ENCODE measurements at places on chromosomes 1 and 21. TPM values are rescaled to one million over a fixed set of nuclear protein-coding genes. Genes with fewer than 3 reads are reported as not detected.

DNA sequence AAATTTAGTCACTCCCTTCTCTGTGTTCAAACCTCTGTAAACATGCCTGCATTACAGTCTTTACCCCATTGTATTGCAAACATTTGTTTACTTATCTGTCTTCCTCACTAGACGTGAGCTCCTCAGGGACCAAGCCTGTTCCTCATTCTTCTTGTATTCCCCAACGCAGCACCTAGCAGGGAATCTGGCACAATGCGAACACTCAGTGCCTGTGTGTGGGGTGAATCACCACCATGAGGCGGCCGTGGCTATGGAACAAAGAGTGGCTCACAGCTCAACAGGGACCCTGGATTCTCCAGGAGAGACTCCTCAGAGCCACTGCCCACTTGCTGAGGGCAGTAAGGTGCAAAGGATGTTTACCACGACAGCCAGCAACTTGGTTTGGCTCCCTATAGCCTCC, 95.9 kb downstream of the DDX20 start:
- H3K36me3 ChIP-seq = no peaks in the 10 kb centered on the region
- H3K27ac ChIP-seq = no peak overlapping the region
- DNase-seq = no peak
- H3K4me3 ChIP-seq = no peak overlapping the region

DNA sequence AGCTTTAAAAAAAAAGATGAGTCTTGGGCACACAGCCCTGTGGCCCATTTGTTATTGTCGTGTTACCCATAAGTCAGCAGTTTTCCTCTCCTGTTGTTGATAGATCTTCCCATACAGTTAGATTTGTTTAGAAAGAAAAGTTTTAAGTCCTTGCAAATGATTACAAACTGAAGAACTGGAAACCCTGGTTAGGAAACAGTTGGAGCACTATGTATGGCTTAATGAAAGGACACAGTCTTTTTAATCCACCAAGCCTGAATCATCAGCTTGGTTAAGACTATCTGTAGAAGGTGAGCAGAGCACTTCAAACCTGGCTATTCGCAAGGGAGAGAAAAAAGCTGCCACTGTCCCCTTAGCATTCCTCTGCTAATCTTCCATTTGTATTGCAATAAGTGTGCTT, 241.0 kb downstream of the DISC1 start:
- no peaks in the 10 kb centered on the region for H3K36me3 ChIP-seq
- peaks cover 13% of the 10 kb centered on the region for H3K4me1 ChIP-seq
- no peaks in the 10 kb centered on the region for H3K27me3 ChIP-seq
- peak; percentile 26 for DNase-seq
- H3K4me3 ChIP-seq = no peak overlapping the region

SPATA17 gene
- total RNA-seq = 13.4 TPM

PACC1 gene
- 7.2 TPM for total RNA-seq

- peak overlapping the region; percentile 28 for H3K27ac ChIP-seq
- DNase-seq = peak; percentile 39
- no peaks in the 10 kb centered on the region for H3K4me1 ChIP-seq
- no peaks in the 10 kb centered on the region for H3K36me3 ChIP-seq
- H3K27me3 ChIP-seq = no peaks in the 10 kb centered on the region
These were observed 3.7 kb upstream of the FABP3 start for GRCh38 chr1:31376375-31377134.

- no peaks in the 10 kb centered on the region for H3K27me3 ChIP-seq
These were observed 25.6 kb downstream of the SLX9 start for GRCh38 chr21:44965251-44966022.

C4BPB gene
- total RNA-seq = 6.5 TPM

- H3K4me3 ChIP-seq = no peak overlapping the region
- DNase-seq = no peak
- peaks cover 18% of the 10 kb centered on the region for H3K4me1 ChIP-seq
- H3K27ac ChIP-seq = peak overlapping the region; percentile 93
These were observed 81.0 kb downstream of the MAN1C1 start for GRCh38 chr1:25697435-25698217.

OR2M3 gene
- total RNA-seq = not detected

DNA sequence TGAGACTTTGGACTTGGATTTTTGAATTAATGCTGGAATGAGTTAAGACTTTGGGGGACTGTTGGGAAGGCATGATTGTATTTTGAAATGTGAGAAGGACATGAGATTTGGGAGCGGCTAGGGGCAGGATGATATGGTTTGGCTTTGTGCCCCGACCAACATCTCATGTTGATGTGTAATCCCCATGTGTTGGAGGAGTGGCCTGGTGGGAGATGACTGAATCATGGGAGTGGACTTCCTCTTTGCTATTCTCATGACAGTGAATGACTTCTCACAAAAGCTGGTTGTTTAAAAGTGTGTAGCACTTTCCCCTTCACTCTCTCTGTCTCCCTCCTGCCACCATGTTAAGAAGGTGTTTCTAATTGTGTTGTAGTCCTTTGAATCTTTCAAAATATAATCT, 9.3 kb upstream of the PHGDH start:
- no peak overlapping the region for H3K4me3 ChIP-seq
- no peak overlapping the region for H3K27ac ChIP-seq
- no peaks in the 10 kb centered on the region for H3K27me3 ChIP-seq
- H3K36me3 ChIP-seq = peaks cover 2% of the 10 kb centered on the region
- DNase-seq = no peak

ANGPTL1 gene
- total RNA-seq = 24.3 TPM

GRCh38 chr1:165763442-165763841, 5.2 kb downstream of the TMCO1 start:
- H3K4me3 ChIP-seq = no peak overlapping the region
- H3K27ac ChIP-seq = no peak overlapping the region
- H3K4me1 ChIP-seq = no peaks in the 10 kb centered on the region
- no peak for DNase-seq

DNA sequence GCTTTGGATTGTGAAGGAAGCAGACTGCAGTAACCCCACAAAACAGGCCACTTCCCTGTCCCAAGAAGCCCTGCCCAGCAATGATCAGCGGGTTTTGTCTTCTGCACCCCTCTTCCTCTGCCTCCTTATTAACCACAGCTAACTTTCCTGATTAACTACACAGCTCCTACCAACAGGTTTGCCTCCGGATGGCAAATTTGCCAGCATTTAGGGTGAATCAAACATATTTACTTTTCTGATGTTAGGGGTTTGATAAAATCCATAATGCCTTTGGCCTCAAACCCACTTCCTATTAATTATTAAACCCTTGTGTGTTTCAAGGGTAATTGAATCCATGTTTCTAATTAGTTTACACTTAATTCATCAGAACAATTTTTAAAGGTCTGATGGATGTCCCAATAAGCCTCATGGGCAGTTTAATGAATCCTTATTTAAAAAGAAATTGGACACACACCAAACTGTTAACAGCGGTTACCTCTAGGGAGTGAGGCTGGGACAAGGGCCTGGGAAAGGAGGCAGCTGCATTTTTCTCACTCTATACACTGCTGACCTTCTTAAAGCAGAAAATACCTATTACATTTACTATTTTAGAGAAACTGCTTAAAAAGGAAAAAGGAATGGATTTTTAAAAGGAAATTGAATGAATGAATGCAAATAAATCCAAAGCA, 91.9 kb downstream of the CSMD2 start:
- no peaks in the 10 kb centered on the region for H3K36me3 ChIP-seq
- no peaks in the 10 kb centered on the region for H3K4me1 ChIP-seq
- no peak overlapping the region for H3K27ac ChIP-seq
- no peak for DNase-seq
- H3K4me3 ChIP-seq = no peak overlapping the region

DNA sequence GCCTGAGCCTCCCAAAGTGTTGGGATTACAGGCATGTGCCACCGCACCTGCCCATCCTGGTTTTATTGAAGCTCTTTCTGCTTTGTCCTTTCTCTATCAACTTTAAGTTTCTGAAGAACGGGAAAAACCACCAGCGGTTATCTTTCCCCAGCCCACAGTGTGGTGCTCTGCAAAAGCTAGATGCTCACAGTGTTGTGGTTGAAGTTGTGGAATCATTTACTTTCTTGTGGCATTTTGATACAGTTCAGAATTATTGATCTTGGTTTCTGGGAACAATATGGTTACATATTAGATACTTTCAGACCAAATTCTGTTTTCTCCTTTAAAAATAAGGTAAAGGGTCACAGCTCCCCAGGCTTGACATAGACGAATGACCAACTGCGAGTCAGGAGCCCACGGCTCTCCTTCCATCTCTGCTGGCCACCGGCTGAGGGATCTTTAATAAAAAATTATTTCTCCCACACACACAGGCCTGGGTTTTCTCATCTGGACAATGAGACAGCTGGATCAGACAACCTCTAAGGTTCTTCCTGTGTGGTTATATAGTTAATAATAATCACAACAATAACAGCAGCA, 385.3 kb downstream of the SETD4 start:
- no peaks in the 10 kb centered on the region for H3K4me1 ChIP-seq
- no peak for DNase-seq
- no peak overlapping the region for H3K4me3 ChIP-seq
- no peak overlapping the region for H3K27ac ChIP-seq

GRCh38 chr1:198888379-198888943, 249.6 kb downstream of the PTPRC start:
- H3K27me3 ChIP-seq = no peaks in the 10 kb centered on the region
- H3K4me1 ChIP-seq = peaks cover 7% of the 10 kb centered on the region
- H3K4me3 ChIP-seq = no peak overlapping the region
- H3K36me3 ChIP-seq = peaks cover 4% of the 10 kb centered on the region

DNA sequence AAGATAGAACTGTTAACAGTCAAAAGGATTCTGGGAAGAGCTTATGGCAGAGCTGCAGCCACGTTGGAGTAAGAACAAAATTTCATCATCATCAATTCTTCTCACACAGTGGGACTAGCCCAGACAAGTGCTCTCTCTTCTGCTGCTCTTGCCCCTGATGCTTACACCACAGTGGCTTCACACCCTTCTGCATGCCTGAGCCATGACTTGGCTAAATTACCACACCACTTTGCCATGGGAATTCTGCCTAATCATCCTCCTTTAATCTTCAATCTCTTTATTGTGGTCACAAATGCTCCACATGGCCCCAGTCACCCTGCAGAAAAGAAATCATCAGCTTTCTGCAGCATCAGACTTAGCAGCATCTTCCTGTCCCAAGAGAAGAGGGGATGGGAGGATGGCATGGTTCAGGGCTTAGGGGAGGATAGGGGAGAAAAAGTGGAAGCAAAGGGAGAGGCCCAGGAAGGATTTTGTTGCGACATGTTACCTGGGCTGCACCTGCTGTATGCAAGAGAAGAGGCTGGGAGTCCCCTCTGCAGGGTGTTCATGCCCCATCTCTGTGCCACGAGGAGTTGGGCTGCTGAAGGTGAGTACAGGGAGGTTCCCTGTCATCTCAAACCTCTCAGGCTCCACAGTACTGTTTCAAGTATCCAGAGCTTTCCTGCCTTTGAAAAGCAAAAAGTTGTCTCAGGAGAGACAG, 9.0 kb upstream of the RPTN start:
- no peak for DNase-seq
- no peaks in the 10 kb centered on the region for H3K36me3 ChIP-seq
- H3K4me3 ChIP-seq = no peak overlapping the region
- H3K4me1 ChIP-seq = no peaks in the 10 kb centered on the region
- no peaks in the 10 kb centered on the region for H3K27me3 ChIP-seq

RGL1 gene
- total RNA-seq = 29.2 TPM

DNA sequence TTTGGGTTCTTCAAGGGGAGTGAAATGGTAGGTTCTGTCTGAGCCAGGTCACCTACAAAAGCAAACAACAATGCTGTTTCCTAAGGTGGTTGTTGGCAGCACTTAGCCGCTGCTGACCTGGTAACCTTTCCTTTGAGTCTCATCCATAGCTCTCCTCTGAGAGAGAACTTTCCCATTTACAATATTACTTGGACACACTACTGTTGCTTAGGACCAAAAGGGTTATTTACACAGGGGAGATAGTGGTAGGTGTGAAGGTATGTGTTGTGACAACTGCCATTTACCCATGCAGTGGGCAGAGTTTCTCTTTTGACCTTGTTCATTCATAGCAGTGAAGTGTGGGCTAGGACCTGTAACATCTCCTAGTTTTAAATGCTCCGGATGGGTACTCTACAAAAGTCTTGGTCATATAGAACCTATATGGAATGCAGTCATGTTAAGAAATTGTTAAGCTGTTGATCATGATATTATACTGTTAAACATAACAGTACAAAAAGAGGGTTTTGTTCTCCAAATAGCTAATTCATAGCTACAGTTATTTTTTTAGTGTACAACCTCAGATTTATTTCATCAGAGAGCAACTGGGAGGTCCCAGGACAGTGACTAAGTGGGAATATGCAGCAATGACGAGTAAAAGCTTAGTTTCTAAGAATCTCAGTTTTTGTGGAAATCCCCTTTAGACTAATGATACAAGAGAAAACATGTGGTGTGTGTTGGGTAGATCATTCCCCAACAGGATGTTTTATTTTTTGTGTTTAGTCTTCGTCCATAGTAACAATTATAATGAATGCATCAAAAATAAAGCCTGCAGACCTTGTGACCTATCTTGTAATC, 219.7 kb downstream of the NFIA start:
- H3K27ac ChIP-seq = peak overlapping the region; percentile 68
- H3K27me3 ChIP-seq = no peaks in the 10 kb centered on the region
- no peak overlapping the region for H3K4me3 ChIP-seq
- peak; percentile 53 for DNase-seq
- peaks cover 1% of the 10 kb centered on the region for H3K4me1 ChIP-seq

- H3K27ac ChIP-seq = peak overlapping the region; percentile 79
- no peak overlapping the region for H3K4me3 ChIP-seq
- H3K4me1 ChIP-seq = peaks cover 16% of the 10 kb centered on the region
- DNase-seq = no peak
- no peaks in the 10 kb centered on the region for H3K36me3 ChIP-seq
These were observed 33.9 kb downstream of the TMEM51 start for GRCh38 chr1:15187175-15188129.

- no peak overlapping the region for H3K27ac ChIP-seq
- no peak overlapping the region for H3K4me3 ChIP-seq
- H3K27me3 ChIP-seq = no peaks in the 10 kb centered on the region
- no peaks in the 10 kb centered on the region for H3K4me1 ChIP-seq
- H3K36me3 ChIP-seq = no peaks in the 10 kb centered on the region
These were observed 161.4 kb downstream of the DAB1 start for GRCh38 chr1:57262472-57262871.

HEATR1 gene
- 37.5 TPM for total RNA-seq

SLC5A9 gene
- total RNA-seq = 1.4 TPM

HCRTR1 gene
- not detected for total RNA-seq

NEK2 gene
- total RNA-seq = 0.61 TPM

DNA sequence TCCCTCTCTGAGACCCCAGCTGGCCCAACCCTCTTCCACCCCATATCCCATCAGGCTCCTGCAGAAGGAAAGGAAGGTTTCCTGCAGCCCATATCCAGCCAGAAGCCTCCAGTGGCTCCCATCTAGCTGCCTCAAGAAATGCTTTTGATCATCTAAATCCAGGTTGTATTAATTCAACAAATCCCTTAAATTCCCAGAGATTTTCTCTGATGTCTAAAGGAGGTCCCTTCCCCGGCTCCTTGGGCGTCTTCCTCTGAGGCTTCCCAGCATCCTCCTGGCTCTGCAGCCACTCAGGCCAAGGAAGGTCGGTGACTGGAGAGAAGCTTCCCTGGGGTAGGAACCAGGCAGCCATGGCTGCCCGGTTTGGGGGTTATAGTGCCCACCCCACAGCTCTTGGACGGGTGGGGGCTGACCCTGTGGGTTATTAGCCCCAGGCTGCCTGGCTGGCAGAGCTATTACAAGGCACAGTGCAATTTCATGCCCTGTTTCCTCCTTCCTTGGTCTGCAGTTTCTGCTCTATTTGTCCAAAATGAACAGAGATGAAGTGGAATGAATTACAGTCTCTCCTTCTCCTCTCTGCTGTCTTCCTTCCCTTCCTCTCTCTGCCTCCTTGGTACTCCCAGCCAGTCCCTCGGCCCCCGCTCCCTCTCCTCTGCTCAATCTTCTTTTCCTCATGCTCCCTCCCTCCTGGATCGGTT, 34.8 kb upstream of the DISP3 start:
- no peak overlapping the region for H3K4me3 ChIP-seq
- no peaks in the 10 kb centered on the region for H3K4me1 ChIP-seq
- H3K36me3 ChIP-seq = no peaks in the 10 kb centered on the region
- no peak for DNase-seq
- no peak overlapping the region for H3K27ac ChIP-seq

All from lung (tissue), 17 donors.